ENCODE measurements at places on chromosomes 16 and 17.

DNA sequence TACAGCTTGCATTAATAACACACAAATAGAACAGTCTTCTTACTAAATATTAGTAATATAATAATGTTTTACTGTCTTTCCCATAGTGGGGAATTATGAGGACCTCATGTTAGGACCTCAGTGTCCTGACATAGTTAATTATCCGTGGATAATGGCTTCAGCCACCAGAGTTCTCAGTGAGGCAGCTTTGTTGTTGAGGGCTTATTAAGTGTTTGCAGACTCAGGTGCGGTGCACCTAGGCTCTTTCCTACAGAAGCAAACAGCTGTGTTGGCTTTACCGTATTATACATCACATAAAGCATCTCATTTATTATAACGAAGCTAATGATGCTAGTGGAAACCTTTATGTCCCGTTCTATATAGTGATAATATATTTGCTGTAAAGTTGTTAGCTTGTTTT, 246.7 kb downstream of the FTO start:
- DNase-seq, result no peak

- no peak for DNase-seq
Measured at GRCh38 chr17:61551255-61551742, 39.7 kb downstream of the NACA2 start.

DNA sequence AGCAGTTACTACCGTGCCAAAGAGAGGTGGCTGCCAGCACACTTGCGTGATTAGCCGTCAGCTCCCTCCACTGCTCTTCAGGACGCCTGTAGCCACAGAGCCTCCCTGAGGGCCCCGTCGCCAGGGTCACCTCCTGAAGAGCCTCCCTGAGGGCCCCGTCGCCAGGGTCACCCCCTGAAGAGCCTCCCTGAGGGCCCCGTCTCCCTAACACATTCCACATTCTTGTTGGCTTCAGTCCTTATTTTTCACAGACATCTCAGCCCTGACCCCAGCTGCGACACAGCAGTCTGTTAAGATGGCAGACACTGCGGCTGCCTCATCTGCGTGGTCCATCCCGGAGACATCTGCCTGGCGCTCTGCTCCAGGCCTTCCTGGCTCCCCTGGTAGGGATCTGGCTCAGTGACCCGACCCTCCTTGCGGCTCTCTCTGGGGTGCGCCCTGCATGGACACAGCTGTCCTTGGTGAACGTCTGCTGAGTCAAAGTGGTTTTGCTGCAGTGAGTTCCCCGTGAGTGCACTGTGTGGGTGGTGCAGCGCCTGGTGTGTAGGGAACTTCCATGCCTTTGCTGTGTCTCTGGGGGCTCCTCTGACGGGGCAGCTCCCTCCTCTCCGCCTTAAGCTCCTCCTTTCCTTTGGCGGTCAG, 11.4 kb downstream of the ACSF3 start:
- no peak for DNase-seq

GRCh38 chr17:6454495-6455320, 10.5 kb downstream of the PIMREG start:
- DNase-seq, result no peak

GRCh38 chr16:51707666-51708065, 556.6 kb upstream of the SALL1 start:
- DNase-seq, result no peak

GRCh38 chr16:10728003-10728887, 15.4 kb upstream of the NUBP1 start:
- no peak for DNase-seq

DNA sequence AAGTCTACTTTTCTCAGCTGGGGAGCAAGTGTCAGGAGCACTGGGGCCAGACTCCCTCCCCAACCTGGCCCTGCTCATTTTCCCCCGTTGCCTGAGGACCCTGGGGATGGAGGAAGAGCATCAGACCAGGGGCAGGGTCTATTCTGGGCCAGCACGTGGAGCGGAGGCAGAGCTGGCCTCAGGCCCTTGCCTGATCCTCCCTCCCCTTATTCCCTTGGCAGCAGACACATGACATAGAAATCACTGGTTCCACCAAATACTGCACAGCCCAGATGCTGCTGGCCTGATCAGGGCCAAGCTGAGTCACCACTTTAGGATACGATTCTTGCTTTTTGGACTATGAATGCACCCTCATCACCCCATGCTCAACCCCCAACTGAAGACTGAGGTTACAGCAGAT, 15.8 kb upstream of the AGRP start:
- DNase-seq, result no peak

- no peak for DNase-seq
Measured at GRCh38 chr17:59764292-59764741, 56.9 kb downstream of the VMP1 start.

GRCh38 chr16:9053006-9053601, 38.3 kb upstream of the HAPSTR1 start:
- DNase-seq, result no peak

DNA sequence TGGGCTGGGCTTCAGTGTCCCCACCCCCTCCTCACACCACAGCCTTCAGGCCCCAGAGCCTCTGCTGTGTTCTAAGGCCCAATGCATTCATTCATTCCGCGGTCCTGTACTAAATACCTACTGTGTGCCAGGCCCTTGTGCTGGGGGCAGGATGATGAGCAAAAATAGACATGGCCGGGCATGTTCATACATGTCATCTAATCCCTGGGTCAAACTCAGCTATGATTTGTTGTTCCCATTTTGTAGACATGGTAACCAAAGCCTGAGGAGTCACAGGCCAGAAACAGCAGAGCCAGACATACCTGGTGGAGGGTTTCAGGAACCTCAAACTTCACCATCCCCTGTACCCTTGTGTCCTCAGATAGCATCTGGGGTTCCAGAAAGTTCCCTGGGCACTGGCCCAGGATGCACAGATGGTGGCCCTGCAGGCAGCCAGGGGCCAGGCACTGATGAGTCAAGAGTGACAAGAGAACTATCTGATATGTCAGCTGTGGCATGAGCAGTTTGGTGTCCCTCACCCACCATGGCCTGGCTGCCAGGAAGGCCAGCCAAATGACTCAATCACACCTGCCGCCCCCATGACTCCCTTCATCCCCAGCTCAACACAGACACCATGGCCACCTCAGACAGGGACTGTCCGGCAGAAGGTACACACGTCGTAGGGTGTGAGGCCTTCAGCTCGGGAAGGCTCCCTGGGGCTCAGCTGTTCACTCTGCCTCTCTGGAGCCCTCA, 2.7 kb upstream of the RRAD start:
- no peak for DNase-seq

DNA sequence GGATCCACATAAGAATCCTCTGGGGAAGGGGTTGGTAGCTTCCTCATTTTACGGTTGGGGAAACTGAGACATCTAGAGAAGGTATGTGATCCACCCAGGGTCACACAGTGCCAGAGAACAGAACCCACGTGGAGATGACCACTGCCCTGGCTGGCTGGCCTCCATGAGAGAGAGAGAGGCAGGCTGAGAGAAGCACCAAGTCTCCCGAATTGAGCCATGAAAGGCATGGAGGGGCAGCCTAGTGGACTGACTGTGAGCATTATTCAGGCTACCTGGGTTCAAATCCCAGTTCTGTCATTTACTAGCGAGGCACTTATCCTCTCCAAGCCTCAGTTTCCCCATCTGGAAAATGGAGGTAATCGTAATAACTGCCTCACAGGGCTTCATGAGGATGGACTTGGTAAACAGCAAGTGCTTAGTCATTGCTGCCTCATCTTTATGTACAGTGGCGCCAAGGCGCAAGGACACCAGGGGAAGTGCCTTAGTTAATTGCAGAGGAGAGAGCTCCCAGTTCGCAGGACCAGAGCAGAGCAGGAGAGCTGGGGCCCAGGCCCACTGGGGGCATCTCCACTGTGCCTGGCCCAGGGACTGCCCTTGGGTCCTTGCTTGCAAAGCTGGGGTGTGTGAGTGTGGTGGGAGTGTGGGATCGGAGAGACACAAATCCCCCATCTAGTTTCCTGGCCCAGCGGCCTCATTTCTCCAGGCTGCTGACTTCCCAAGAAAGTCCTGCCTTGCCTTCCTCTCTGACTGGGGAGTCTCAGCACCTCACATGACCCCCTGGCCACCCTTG, 61.2 kb downstream of the SNX20 start:
- DNase-seq, result no peak

- no peak for DNase-seq
Measured at GRCh38 chr17:69501591-69502468, 87.3 kb downstream of the MAP2K6 start.

DNA sequence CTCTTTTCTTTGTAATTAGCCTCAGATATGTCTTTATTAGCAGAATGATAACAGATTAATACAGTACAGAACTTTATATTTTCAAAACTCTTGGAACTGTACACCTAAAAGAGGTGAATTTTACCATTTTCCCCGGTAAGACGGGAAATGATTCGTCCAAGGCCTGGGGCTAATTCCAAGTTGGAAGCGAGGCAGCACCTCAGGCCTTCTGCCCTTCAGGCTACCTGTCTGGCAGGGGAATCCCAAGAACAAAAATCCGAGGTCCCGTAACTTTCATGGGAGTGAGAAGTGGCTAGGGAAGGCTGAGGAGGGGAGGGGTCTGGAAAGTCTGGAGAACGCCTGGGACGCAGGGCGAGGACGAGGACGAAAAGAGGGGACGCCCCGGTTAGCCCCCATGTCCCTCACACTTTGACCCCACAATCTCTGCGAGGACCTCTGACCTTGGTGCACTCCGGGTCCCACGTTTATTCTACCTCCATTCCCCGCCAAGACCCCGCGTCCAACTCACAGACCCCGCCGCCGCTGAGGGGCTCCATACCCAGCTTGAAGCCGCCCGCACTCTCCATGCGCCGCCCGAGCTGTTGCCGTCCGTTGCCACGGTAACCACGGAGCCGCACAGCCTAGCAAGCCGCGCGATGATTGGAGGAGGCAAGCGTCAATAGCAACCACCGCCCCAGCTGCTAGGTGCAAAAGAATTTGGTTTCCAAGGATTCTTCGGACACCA, at the start of gene HYDIN:
HYDIN (minus strand) TSS at position 601 of the 724 bp plus-strand sequence. CDS start 43,827 bp downstream, outside the sequence.
- DNase-seq, result peak; percentile 14

DNA sequence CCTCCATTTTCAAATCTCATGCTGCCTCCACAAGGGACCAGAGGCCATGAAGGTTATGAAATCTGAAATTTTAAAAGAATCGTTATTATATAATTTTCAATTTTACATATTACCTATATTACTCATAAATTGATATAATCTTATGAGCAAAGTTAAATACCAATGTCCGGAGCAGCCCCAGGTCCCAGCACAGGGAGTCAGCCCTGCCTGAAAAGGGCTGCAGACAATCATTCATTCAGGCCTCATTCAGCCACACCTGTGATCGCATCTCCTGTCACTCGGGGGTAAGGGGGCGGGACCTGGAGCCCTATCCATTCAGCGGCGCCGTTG, 172.5 kb downstream of the AHSP start:
- no peak for DNase-seq

DNA sequence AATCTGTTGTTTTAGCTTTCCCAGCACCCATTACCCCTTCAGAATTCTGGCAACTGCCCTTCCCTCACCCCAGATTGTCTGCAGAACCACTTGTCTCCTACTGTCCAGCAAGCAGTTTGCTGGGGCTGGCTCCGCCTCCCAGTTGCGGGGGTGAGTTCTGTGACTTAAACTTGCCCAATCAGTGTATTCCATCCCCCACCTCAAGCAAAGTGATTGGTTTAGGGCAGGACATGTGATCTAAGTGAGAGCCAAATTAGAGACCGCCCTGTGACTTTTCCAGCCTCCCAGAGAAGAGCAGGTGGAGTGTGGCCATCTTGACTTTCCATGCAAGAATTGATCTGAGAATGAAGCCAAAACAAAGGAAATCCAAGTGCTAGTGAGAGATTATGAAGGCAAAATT, 22.7 kb upstream of the SRCIN1 start:
- DNase-seq, result no peak

- no peak for DNase-seq
Measured at GRCh38 chr16:57167538-57167937, 18.3 kb downstream of the PSME3IP1 start.

DNA sequence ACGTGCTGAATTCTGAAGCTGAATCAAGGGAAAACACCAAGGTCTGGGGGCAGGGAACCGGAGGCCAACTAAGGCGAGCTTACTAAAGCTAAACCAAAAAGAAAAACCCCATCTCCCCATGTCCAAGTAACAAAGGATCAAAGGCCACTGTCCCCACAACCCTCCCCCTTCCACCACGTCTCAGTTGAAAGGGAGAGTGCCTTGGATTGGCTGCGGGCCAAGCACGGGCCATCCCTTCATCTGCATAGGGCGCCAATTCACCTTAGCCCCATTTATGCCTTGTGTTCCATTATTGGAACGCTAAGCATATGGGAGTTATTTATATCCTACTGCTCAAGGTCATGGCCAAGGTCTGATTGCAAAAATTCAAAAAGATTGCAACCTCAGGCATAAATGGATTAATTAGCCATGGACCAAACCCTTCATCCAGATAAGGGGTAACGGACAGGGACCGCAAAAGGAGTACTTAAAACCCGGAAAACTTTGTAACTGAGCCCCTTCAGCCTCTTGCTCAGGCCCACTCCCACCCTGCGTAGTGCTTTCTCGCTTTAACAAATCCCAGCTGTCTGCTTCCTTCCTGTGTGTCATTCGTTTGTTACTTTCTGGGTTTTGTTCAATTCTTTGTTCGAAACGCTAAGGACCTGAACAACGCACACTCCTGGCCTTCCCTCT, 740 bp upstream of the ATP6V0D1 start:
- DNase-seq, result peak; percentile 65

DNA sequence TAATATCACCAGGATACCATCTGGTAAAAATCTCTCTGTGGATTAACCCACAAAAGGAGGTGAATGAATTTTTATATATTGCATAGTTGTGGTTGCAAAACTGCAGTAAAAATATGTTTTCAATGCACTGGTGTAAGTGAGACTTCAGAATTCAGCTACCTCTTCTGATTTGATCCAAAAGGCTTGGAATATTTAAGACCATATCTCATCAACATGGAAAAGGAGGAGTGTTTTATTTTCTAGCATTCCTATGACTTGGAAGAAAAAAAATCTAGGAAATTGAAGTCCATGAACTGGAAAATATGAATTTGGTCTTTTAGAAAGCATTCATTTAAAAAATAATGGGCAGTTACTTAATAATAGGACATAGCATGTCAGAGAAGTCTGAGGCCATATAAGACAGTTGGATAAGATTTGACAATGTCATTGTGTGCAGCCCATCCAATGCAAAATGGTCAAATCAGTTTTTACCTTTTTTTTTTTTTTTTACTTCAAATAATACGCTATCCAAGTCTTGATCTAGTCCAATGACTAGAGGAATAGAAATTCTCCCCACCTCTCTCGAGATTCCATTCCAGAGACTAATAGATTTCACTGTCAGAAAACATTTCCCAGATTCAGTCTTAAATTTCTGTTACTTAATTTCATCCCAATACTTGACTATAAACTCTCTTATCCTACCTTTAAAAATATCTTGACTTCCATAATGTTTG, 364.9 kb upstream of the PMFBP1 start:
- no peak for DNase-seq

- no peak for DNase-seq
Measured at GRCh38 chr16:22638393-22639206, 127.9 kb downstream of the NPIPB5 start.

GRCh38 chr16:24052329-24053098, 203.6 kb upstream of the CACNG3 start:
- DNase-seq, result no peak

- DNase-seq, result no peak
Measured at GRCh38 chr17:62790564-62790986, 17.5 kb downstream of the MARCHF10 start.

- no peak for DNase-seq
Measured at GRCh38 chr16:4220358-4220757, 21.5 kb downstream of the SRL start.

GRCh38 chr16:59574296-59574695, 840.2 kb upstream of the GOT2 start:
- no peak for DNase-seq
